ENCODE measurements at places on chromosomes 2 and 18.

DNA sequence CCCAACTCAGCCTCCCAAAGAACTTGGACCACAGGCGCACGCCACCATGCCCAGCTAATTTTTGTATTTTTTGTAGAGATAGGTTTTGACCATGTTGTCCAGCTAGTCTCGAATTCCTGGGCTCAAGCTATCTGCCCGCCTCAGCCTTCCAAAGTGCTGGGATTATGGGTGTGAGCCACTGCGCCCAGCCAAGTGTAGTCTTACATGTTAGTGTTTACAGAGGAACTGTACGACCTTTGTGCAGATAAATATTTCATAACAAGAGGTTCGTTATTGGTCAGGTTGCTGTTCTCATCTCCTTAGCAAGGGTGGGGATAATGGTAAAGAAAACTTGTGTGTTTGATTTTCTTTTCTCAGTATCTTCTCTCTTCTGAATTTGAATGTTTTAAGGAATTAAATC, 46.5 kb downstream of the RALBP1 start:
- no peak for DNase-seq

GRCh38 chr18:35122586-35123224, 81.5 kb downstream of the MAPRE2 start:
- DNase-seq, result no peak

DNA sequence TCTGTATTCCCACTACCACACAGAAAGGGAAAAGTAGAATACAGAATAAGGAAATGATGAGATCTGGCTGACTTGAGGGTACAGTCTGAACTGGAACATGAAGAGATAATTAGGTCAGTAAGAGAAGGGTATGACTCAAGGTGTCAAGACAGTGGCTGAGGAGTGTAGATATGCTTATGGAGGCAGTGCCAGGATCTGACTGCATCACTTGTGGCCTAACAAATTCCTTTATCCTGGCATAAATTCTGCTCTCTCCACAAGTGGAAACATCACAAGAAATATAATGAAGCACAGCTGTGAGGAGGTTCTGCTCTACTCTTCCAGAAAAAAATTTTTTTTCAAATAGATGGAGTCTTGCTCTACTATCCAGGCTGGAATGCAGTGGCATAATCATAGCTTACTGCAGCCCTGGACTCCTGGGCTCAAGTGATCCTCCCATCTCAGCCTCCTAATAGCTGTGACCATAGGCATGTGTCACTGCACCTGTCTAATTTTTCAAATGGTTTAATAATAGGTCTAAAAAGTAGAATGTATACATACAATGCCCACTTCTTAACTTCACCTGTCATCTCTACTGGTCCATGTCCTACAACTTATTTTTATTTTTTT, 85.3 kb downstream of the C2orf74 start:
- DNase-seq, result no peak

GRCh38 chr2:25438793-25439192, 97.1 kb upstream of the DNMT3A start:
- no peak for DNase-seq

DNA sequence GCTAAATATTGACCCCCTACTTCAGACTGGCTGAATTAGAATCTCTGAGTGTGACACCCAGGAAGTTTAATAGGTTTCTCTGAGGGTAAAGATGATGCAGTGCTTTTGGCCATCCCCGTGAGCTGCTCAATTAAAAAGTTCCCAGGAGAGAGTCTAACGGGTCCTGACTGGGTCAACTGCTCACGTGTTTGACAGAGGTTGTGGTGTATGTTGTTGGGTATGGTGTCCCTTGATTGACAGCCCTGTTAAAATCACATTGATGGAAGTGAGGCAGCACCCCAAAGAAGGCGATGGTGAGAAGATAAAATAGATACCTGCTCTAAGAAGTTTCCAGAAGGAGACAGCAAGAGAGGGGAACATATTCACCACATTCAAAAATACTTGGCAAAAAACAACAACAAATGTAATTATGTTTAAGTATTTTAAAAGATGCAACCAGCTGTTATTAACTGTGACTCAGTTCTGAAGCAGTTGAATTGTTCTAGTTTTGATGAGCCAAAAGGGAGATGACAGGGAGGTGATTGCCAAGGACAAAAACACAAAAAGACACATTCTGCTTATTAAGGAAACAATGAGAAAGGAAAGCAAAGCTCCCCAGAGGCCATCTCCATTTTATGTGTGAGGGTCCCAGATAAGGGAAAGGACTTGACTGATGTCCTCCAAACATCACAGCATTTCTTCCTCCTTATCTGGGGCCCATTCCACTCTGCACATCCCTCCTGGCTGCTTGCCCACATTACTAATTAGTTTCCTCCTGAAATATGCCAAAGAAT, 11.5 kb upstream of the GMCL1 start:
- DNase-seq, result no peak

DNA sequence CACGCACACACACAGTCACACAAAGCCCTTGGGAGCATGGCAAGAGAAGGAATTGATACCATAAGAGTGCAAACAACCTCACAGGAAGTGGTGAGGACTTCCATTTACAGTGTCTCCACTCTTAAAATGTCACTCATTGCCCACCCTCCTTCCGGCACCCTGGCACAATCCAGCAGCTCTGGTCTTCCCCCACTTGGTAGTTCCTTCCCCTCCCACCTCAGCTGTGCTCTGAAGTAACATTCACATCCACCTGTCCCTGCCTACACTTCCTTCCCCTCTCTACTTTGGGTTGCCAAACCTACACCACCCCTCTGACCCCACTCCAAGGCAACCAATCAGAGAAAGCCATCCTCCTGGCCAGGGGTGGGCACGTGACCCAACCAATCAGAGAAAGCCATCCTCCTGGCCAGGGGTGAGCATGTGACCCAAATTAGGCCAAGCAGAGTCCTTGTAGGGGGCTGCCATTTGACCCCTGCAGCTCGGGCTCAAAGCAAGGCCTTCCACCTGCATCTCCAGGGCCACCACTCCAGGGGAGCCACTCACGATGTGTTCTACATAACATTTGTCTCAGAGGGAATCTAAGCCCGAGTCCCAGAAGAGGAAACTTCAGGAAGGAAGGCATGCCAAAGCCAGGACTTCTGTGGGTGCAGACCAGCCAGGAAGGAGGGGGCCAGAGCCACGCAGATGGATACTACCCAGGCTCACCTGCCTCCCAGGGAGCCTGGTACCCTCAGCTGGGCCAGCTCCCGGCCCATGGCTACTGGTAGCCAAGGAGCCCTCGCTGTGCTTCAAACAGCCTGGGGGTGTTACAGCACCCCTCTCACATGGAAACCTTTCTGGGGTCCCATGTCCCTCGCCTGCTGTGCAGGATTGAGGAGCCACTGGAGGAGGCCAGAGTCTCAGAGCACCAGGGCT, 21.2 kb downstream of the CYP26B1 start:
- DNase-seq, result no peak

GRCh38 chr2:219442256-219443015, 7.8 kb downstream of the SPEG start:
- DNase-seq, result no peak

All from activated T-helper 1 cell treated with anti-CD3 and anti-CD28 coated beads, Interleukin-2, amount 50 U/mL, for 16 hours (primary cell).